RCC 7860 (cell line): ENCODE measurements at places on chromosomes 5 and 9.

- no peak for DNase-seq
Observed at GRCh38 chr9:129989362-129989708, 53.7 kb downstream of the FNBP1 start.

DNA sequence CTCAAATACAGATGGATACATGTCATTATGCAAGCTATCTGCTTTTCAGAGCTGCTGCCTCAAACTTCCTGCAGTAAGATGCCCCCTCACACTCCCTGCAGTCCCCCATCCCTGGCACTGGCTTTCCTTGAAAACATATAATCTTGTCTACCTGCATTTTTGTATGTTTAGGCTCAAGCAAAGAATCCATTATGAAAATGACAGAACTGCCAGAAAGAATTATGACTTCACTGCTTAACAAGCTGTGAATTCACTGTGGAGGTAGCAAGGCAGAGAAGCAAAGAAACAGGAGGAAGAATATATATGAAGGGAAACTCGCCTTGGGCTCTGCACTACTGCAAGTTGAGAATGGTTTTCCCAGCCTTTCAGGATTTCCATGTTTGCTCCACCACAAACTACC lies 39.4 kb upstream of the PPP2R2B start:
- no peak for DNase-seq

DNA sequence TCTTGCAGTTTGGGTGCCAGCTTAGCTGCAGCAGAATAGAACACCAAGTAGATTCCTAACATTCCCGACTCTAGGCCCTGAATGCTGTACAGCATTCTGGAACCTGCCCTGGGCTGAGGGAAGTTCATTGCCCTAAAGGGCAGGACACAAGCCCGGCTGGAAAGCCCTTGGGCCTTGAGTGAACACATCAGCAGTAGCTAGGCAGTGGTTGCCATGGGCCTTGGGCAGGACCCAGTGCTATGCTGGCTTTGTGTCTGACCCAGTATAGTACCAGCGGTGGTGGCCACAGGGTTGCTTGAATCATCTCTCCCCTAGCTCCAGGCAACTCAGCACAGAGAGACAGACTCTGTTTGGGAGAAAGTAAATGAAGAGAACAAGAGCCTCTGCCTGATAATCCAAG lies 137.8 kb downstream of the AGTPBP1 start:
- DNase-seq, result no peak

DNA sequence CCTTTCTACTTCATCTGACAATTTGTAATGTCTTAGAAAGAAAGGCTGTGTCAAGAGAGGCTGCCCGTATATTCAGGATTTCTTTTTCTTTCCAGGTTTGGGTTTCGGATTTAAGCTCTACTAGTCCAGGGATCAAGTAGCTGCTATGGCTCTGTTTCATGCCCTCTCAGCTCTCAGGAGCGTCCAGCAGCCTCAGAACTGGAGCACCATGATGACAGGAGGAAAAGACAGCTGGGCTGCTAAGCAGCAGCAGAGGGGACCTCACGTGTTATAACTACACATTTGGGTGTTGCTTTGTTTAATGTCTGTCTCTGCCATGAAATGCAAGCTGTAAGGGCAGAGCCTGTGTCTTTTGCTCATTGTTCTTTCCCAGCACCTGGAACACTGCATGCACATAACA lies 28.5 kb downstream of the TBC1D2 start:
- no peak for DNase-seq

- peak; percentile 81 for DNase-seq
Observed at GRCh38 chr5:124402144-124402581, 344.3 kb downstream of the ZNF608 start.

DNA sequence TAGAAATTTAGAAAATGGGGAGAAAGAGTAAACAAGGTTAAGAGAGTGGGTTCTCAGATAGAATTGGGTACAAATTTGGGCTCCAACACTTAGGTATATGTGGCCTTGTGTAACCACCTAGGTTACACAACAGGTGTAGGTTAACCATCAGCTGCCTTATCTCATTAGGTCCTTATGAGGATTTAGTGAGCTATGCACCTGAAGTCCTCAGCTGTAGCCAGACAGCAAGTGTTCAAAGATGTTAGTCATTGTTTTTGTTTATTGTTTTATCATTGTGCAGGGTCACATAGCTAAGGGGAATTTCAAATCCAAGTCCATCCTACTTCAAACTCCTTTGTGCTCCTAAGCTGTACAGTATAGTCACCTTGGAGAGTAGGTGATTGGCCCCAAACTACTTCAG lies 970 bp upstream of the TRIM32 start:
- DNase-seq, result no peak

DNA sequence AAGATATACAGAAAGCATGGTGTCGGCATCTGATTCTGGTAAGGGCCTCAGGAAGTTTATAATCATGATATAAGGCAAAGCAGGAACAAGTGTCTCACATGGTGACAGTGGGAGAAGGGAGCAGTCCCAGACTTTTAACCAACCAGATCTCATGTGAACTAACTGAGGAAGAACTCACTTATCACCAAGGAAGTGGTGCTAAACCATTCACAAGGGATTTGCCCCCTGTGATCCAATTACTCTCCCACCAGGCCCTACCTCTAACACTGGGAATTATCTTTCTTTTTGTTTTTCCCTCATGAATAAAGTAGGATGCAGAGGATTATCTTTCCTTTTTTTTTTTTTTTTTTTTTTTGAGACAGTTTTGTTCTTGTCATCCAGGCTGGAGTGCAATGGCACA lies 123.4 kb upstream of the LRRTM2 start:
- DNase-seq, result no peak

- no peak for DNase-seq
Observed at GRCh38 chr5:177498013-177498787, 796 bp upstream of the PDLIM7 start.

- DNase-seq, result no peak
Observed at GRCh38 chr5:170562166-170562874, 58.5 kb downstream of the KCNIP1 start.

- DNase-seq, result no peak
Observed at GRCh38 chr5:59198832-59199231, 616.0 kb downstream of the RAB3C start.

DNA sequence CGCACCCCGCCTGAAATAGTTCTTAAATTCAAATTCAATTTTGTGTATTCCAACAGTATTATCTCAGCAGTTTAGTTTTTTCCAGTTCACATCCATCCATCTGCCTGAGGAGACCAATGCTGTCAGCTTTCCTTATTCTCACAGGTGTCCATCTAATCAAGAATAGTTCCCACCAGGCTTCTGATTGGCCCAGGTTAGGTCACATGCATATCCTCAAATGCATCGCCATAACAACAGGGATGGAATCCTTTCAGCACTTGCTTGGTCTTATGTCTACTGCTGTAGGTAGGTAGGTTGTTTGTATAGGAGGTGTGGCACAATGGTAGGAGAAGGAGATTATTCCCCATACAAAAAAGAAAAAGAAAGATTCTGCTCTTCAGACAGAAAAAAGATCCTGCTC lies 91.2 kb downstream of the UBE2R2 start:
- no peak for DNase-seq

- DNase-seq, result no peak
Observed at GRCh38 chr5:179132586-179133355, 72.6 kb downstream of the ZNF354C start.

- DNase-seq, result no peak
Observed at GRCh38 chr5:107817951-107818350, 147.2 kb upstream of the EFNA5 start.

DNA sequence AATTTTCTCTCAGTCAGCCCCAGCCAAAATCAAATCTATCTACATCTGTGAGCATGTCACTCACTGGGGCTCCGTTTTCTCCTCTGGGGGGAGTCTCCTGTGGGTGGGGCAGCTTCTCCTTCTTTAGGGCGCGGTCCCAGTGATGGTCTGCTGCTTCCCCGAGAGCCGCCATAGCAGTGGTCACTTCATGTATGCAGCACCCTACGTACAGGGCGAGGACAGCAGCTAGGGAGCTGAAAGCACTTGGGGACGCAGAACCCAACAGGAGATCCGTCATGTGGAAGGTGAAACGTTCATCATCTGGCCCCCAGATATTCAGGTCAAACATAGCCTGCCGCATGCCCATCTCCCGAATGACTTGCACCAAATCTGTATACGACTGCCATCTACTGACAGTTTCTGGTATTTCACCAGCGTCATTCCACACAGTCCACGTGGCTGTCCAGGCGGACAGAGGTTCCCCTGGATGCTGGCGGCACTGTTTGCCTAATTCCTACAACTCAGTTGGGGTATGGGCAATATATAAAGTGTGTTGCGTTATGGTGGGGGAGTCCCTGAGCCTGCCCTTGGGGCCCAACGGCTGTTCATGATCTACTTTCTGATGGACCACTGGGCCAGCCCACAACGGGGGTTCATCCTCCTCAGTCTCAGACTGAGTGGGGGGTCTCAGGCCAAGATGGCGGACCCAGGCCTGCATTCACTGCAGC lies 795.0 kb downstream of the EFNA5 start:
- DNase-seq, result no peak

- no peak for DNase-seq
Observed at GRCh38 chr5:58615972-58616371, 33.1 kb downstream of the RAB3C start.

DNA sequence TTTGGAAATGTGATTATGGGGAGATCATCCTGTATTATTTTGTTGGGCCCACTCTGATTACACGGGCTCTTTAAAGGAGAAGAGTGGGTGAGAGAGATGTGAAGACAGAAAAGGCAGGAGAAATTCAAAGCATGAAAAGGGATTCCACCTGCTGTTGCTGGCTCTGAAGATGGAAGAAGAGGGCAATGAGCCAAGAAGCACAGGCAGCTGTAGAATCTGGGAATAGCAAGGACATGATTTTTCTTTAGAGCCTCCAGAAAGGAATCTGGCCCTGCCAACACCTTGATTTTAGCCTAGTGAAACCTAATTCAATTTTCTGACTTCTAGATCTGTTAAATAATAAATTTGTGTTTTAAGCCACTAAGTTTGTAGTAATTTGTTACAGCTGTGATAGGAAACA lies 11.3 kb downstream of the C9 start:
- no peak for DNase-seq

DNA sequence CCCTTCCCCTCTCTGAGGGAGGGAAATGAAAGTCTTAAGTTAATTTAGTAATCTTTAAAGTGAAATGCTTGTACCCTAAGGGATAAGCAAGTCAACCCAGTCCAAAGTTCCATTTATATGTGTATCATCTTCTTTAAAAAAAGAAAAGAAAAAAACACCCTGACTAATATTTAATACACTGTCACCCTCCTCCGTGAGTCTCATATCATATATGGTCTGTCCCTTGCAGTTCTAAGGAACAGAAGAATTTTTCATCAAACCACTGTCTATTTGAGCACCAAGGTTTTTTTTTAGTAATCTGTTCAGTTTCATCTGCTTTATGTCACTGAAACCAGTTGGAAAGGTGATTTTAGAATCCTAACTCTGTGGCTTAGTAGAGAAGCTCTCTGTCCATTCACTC lies 15.2 kb downstream of the TNIP1 start:
- no peak for DNase-seq

GRCh38 chr9:115032296-115032695 lies 85.7 kb downstream of the TNC start:
- no peak for DNase-seq

- no peak for DNase-seq
Observed at GRCh38 chr9:16345902-16346301, 524.6 kb downstream of the BNC2 start.

DNA sequence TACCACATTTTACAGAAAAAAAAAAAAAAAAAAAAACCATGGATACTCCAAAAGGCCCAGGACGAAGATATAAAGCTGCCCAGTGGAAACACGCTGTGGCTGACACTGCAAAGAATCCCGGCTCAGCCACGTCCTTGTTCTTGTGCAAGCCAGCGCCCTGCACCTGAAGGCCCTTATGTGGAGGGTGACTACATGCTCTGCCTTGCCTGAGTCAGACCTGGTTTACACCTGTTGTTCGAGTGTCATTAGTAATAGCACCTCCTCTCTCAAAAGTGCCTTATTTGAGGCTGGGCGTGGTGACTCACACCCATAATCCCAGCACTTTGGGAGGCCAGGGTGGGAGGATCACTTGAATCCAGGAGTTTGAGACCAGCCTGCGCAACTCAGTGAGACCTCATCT lies 54.3 kb upstream of the ZSWIM6 start:
- no peak for DNase-seq

DNA sequence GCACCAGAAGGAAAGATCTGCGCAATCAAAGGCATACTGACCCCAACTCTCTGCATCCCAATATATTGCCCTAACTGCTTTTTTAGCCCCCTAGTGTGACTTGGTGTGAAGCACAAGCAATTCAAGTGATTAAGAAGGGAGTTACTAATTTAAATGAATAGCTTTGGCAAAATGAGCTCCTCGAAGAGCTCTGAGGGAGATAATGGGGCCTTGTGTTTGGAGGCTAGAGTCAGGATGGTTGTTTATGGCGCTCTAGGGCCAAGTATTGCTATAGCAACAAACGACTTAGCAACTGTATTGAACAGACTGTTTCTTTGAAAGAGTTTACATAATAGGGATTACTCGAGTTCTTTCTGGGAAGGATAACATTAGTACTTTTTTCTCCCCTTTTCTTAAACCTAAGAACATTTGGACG lies 11.5 kb upstream of the C5orf58 start:
- no peak for DNase-seq

GRCh38 chr5:133735346-133735745 lies 123.0 kb upstream of the FSTL4 start:
- peak; percentile 31 for DNase-seq

- no peak for DNase-seq
Observed at GRCh38 chr9:16120727-16121126, 567.9 kb downstream of the CCDC171 start.

DNA sequence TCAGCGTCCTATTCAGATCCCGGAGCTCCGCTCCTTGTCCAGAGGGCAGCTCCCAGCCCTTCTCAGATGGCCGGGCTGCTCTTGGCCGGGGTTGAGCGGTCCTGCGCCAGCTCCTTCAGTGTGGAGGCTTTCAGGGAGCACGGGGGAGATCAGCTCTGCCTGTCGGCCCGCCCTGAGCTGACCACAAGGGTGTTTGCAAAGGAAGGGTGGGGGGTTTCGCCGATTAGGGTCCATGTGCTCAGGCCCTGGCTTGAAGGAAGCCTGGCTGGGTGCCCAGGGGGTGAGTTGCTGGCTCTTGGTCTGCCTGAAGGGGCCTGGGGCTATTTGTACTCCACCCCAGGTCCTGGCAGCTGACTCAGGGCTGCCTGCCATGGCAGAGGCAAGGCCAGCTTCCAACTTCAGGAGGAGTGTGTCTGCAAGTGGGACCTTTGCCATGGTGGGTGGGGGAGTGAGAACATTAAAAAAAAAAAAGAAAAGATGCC lies 250.1 kb upstream of the KLF4 start:
- DNase-seq, result no peak

GRCh38 chr5:124824637-124825158 lies 78.3 kb upstream of the ZNF608 start:
- peak; percentile 8 for DNase-seq
